Stimulated activated CD8-positive, alpha-beta memory T cell treated with anti-CD3 and anti-CD28 coated beads, Interleukin-2, amount 100 ng/mL, for 1 hour (primary cell): ENCODE measurements at places on chromosomes 7 and 10.

DNA sequence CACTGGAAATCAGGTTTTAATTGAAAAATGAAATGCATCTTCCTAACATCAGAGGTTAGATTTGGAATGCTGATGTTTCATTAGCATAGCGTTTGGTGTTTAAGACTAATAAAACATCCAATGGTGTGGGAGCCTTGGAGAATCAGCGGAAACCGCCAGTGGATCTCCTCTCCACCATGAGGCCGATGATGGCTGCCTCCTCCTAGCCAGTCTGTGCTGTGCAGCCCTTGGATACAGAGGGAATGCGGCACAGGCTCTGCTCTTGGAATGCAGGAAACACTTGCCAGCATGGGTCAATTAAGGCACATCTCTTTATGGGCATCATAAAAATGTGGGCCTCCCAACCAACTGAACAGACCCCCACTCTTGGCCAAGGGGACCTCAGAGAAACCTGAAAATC is 259.9 kb downstream of the GLRX3 start:
- no peak for DNase-seq

- DNase-seq, result no peak
Observed at GRCh38 chr10:8116474-8116873, 62.0 kb downstream of the GATA3 start.

GRCh38 chr7:151438864-151439601 is 908 bp downstream of the CRYGN start:
- no peak for DNase-seq

DNA sequence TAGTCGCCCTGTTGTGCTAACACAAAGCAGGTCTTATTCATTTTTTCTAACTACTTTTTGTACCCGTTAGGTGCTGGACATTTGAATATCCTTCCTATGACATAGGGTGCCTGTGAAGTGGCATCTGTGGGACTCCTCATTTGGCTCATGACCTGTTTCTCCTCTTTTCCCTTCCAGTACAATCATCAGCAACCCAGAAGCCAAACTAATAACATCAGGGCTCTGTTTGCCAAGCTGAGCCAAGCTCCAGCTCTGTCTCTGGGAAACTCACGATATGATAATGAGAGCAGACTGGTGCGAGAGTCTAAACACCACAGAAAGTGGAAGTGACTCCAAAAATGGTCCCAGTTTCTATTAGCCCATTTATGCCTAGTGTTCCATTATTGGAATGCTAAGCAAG is 92.0 kb downstream of the SVIL start:
- no peak for DNase-seq

GRCh38 chr10:32957341-32958084 is 517 bp downstream of the ITGB1 start:
- no peak for DNase-seq

GRCh38 chr7:70660819-70661191 is 471.1 kb upstream of the GALNT17 start:
- DNase-seq, result no peak

GRCh38 chr10:69866688-69867461 is 65.2 kb downstream of the COL13A1 start:
- DNase-seq, result no peak

DNA sequence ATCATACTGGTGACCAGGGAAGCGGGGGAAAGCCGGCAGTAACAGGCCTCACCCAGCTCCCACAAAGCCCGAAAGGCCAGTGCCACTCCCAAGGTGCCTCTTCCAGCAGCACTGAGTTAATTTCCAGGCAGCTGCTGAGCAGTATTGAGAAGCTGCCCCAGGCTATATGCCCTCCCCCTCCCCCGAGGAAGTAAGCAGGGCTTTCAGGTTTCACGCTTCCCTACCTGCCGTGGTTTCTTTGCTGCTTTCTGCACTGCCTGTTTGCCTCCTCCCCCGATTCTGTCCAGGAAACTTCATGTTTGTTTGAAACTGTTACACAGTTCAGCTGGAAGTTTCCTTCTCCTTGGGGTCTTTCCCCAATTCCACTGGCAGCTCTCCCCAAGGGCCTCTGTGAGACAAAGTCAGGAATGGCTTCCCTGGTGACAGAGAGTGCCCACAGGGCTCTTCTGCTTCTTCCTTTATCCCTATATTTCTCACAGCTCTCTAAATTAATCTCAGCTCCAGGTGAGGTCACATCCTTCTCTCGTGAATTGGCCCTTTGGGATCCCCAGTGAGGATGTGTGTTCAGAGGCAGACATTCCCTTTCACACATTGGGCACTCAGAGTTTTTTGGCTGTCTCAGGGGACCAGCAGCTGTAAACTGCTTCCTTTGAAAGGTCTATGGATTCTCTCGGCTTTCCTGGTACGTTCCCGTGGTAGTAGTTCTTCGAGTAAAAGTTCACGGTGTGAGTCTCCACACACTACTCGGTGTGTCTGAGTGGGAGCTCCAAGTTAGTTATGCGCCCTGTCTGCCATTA is 19.4 kb downstream of the C1GALT1 start:
- peak; percentile 11 for DNase-seq

DNA sequence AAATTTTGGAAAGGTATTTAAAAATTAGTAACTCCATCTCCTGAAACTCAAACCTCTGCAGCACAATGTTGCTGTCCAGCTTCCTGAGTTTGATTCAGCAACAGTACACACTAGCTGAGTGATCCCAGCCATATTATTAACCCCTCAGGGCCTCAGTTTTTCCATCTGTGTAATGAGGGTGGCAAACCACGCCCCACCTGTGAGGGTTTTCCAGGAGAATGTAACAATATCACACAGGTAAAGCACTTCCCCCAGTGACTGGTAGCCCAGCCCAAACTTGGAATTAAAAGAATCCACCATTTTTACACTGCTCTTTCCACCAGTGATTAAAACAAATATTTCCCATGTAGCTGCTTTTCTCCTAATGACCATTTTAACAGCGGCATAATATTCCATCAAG is 122.4 kb downstream of the SORBS1 start:
- DNase-seq, result no peak

DNA sequence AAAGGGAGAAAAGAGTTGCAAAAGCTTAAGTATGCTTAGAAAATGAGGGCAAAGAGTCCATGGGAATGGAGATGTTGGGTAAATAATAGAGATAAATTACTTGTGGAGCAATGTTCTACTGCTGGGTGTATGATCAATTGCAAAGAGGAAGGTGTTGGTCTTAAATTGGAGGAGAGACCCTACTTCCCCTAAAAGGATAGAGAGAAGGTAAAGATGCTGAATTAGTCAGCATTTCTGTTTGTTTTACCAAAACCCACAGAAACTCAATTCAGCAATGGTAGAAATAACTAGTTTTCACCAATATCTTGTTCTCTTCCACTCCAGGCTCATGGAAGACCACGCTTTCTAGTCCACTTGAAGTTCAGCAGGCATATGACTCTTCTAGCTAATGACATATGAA is 32.1 kb downstream of the ASB4 start:
- DNase-seq, result no peak

DNA sequence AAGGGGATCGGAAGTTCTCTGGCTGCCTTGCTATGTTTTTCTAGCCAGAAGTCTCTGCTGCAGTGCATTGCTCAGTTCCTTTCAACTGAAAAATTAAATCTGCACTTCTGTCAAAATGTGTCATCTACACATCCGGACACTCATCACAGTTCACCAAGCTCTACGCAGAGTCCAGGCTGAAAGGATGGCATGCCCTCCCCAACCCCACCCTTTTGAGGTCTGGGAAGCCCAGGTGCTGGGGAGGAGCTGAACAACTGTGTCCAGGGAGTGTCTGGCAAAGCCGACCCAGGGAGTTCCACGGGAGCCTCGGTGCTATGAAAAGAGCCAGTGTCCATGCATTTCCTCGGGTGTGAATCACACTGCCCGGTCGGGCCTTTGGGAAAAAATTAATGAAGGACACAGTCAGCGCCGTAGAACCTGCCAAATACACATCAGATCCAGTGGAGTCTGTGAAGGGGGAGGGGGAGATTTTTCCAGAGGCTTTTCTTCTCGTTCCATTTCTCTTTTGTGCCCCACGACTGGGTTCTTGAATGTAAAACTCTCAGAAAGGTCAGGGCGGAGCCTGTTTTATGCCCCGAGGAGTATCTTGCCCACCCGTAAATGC is 757 bp upstream of the PALS2 start:
- DNase-seq, result no peak

GRCh38 chr10:79479283-79479909 is 32.9 kb upstream of the EIF5AL1 start:
- DNase-seq, result no peak

GRCh38 chr10:104324221-104324686 is 14.0 kb downstream of the ITPRIP start:
- no peak for DNase-seq

- no peak for DNase-seq
Observed at GRCh38 chr7:15594461-15594860, 32.6 kb upstream of the AGMO start.

DNA sequence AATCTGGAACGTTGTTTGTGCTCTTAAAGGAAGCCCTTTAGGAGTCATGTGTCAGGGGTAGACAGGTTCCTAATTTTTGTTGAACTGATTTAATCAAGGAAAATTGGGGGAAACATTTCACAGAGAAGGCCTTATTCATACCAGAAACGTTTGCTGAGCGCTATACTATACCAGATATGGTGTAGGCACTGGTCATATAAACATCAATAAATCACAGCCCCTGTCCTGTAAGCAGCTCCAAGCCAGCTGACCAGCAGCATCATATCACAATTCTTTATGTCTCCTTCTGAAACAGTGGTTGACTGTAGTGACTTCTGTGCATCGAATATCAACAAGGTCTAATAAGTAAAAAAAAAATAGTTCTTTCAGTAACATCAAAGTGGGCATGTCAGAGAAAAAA is 1.1 kb downstream of the TMEM178B start:
- no peak for DNase-seq

GRCh38 chr10:131109291-131109690 is 202.2 kb downstream of the TCERG1L start:
- no peak for DNase-seq

- DNase-seq, result no peak
Observed at GRCh38 chr7:135772639-135773222, 24.1 kb upstream of the FAM180A start.

DNA sequence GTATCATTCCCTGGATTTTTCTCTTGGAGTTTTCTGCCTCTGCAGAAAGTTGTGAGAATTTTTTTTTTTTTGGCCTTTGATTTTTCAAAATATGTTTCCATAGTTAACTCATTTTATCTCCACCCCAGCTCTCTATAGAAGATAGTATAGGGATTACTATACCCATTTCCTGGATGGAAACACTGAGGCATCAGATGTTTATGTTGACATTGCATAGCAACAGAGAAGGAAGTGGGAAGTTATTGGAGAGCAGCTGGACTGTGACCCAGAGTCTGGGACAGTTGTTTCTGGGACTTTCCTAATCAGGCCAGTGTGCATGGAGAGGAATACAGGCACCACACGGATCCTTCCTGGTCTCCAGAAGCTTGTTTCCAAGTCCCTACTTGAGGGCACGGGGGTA is 158.0 kb downstream of the CDH23 start:
- DNase-seq, result no peak

DNA sequence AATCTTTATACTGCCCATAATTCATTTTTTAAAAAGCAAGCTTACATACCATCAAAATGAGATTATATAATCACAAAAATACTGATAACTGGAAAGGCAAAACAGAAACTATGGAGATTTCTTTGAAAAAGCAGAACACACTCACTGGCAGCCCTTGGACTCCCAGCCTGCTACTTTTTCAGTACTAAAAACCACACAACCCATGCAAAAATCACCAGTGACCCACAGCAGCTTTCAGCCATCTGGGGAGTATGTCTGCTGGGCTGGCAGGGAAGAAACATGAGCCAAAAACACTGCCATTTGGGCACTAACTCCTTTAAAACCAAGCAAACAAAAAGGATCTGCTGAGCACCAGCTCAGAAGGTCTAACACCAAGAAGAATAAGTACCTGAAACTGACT is 80.0 kb upstream of the DDC start:
- no peak for DNase-seq

DNA sequence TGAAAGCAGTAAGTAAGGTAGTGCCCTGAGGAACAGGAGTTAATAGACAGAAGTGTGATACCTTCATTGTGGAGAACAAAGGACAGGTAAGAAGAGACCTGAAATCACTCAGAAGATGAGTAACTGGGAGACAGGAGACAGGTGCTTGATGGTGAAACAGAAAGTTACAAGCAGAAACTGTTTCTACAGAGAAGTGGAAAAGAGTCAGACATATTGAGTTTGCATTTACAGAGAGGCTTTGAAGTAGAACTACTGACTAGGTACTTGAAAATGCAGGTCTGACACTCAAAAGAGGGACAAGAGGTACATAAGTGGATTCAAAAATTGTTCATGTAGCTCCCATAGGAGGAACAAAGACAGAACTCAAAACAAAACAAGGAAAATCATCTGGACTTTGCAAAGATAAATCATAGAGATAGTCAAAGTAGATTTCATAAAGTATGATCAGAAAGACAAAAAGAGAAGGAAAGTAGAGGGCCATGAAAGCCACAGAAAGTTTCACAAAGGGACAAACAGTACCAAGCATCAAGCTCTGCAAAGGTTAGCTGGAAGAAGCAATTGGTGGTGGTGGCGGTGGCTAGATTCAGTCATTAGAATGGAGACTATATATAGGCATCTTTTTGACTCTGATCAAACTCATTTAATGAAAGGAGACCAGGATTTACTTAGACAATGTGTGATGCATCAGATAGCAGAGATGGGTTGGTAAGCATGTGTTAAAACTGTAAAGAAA is 198.4 kb downstream of the PCLO start:
- no peak for DNase-seq
